ENCODE measurements at places on chromosomes 5 and 9.

DNA sequence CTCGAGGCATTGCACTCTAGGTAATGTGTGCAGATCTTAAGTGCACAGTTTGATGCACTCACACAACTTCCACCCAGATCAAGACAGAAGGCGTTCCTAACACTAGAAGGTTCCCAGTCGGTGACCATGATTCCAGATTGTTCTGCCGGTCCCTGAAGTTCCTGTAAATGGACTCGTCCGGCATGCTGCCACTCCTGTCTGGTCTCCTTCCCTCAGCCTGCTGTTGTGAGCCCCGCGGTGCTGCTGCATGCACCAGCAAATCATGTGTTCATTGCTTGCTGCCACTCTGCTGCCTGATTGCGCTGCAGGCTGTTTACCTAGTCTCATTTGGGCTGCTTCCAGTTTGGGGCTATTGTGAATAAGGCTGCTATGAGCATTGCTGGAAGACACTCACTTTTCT is 11.5 kb downstream of the STKLD1 start:
- no peak for DNase-seq

GRCh38 chr9:16112116-16112515 is 559.3 kb downstream of the CCDC171 start:
- no peak for DNase-seq

DNA sequence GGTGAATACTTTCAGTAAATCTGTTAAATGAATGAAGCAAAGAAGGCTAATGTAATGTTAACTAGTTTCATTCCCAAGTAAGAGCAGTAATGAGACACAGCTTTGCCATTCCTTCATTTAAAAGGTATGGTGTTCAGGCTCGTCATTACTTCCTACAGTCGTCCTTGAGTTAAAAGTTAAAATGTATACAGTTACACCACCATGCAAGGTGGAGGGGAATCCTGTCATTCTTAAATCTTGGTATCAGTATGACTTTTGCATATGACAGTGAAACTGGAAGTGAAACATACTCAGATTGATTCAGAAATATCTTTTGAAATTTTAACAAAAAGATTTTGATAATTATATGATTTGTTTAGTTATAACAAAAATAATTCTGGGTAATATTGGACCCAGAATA is 25.9 kb downstream of the MTRR start:
- DNase-seq = no peak

- no peak for DNase-seq
Measured at GRCh38 chr5:31702712-31703111, 63.8 kb downstream of the PDZD2 start.

GRCh38 chr5:114146398-114146797 is 215.5 kb upstream of the KCNN2 start:
- DNase-seq = no peak

DNA sequence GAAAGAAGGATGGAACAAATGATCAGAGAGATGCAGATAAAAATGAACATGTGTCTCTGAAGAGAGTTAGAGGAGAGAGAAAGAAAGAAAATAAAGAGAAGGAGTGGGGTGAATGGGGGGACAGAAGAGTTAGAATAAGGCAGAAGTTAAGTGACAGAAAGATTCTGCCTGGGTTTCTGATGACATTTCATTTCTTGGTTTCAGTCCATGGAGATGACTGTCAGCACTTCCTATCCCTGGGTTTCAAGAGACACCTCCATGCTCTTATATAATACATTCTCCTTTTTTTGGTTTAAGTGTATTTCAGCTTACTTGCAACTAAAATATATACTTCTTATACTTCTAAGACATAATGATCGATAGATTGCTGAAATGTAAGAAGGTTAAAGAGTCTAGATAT is 213.0 kb upstream of the IL12B start:
- no peak for DNase-seq

- no peak for DNase-seq
Measured at GRCh38 chr9:86459599-86460155, 105.5 kb upstream of the TUT7 start.

- no peak for DNase-seq
Measured at GRCh38 chr9:76643399-76644117, 120.7 kb upstream of the PCA3 start.

GRCh38 chr5:37133939-37134338 is 115.2 kb downstream of the CPLANE1 start:
- no peak for DNase-seq

- no peak for DNase-seq
Measured at GRCh38 chr5:111254613-111255012, 30.4 kb downstream of the CAMK4 start.

DNA sequence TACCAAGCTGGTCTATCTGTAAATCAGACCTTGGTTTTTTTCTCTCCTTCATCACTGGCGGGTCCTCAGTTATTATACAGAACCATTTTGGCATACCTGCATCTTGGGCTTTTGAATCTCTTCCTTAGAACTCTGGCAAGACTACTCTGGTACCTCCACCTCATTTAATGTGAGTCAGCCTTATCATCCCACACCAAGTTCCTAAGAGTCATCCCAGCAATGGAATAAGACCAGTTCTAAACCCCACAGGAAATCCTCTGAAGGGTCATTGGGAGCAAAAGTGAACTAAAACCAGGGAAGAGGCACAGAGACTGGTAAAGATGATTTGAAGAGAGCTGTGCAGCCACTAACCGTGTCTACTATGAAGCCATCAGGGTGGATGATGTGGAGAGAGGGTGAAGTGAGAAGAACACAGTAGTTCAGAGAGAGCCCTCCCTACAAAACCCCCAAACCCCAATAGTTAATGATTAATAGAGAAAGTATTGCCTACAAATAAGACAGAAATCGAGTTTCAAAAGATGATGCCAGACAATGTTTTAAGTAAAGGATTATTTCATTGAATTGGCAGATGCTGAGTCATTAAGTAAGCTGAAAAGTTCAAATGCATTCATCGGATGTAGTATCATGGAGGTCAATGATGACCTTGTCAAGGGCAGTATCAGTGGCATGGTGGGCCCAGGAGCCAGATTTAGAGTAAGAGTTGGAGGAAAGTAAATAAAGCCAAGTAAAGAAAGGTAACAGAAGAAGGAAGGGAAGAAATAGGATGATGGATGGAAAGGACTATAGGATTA is 85.4 kb downstream of the PCSK1 start:
- DNase-seq = no peak

DNA sequence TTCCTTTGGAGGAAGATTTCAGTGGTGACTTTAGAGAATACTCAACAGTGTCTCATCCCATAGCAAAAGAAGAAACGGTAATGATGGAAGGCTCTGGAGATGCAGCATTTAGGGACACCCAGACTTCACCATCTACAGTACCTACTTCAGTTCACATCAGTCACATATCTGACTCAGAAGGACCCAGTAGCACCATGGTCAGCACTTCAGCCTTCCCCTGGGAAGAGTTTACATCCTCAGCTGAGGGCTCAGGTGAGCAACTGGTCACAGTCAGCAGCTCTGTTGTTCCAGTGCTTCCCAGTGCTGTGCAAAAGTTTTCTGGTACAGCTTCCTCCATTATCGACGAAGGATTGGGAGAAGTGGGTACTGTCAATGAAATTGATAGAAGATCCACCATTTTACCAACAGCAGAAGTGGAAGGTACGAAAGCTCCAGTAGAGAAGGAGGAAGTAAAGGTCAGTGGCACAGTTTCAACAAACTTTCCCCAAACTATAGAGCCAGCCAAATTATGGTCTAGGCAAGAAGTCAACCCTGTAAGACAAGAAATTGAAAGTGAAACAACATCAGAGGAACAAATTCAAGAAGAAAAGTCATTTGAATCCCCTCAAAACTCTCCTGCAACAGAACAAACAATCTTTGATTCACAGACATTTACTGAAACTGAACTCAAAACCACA is 67.4 kb downstream of the VCAN start:
- no peak for DNase-seq

DNA sequence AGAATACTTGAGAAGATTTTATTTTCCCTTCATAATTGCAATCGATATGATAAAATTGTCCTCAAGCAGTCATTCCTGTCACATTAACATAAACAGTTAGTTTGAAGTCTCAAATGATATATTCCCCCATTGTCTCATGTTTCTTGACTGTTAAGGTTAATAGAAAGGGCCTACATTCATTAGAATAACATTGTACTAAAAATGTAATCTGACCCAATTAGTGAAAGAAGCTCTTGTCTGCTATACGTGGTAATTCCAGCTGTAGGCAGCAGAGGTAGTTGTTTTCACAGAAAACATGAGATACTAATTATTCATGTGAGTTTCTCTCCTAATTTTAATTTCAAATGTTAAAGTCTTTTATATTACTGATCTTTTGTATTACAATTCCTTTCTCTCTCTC is 25.9 kb upstream of the AP3B1 start:
- no peak for DNase-seq

DNA sequence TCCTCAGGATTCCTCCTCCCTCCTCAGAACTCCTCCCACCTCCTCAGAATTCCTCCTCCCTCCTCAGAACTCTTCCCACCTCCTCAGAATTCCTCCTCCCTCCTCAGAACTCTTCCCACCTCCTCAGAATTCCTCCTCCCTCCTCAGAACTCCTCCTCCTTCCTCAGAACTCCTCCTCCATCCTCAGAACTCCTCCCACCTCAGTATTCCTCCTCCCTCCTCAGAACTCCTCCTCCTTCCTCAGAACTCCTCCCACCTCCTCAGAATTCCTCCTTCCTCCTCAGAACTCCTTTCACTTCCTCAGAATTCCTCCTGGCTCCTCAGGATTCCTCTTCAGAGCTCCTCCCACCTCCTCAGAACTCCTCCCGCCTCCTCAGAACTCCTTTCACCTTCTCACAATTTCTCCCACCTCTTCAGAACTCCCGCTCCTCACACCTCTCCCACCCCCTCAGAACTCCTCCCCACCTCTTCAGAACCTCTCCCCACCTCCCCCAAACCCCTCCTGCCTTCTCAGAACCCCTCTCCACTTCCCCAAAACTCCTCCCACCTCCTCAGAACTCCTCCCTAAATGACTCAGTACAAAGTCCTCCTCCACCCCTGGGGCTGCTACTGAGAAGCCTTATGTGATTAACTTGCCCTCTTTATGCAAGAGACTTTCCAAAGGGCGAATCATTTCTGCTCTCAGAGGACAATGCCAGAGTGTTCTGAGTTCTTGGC is 23.2 kb downstream of the SLC46A2 start:
- no peak for DNase-seq

DNA sequence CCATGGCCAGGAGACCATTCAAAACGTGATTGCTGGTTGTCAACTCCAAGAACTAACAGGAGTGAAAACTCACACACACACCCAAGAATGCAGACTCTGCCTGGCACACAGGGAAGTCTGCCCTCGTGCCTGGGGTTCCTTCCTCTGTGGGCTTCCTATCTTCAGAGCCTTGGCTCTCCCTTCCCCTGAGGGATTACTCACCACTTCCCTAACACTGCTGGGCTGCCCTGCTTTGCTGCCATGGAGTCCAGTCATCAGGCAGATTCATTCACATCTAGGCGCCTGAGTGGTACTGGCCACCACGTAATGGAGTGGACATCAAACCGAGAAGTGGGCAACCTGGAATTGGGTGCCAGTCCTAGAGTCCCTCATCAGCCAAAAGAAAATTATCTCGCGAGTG is 76.4 kb upstream of the PRSS3 start:
- DNase-seq = no peak

DNA sequence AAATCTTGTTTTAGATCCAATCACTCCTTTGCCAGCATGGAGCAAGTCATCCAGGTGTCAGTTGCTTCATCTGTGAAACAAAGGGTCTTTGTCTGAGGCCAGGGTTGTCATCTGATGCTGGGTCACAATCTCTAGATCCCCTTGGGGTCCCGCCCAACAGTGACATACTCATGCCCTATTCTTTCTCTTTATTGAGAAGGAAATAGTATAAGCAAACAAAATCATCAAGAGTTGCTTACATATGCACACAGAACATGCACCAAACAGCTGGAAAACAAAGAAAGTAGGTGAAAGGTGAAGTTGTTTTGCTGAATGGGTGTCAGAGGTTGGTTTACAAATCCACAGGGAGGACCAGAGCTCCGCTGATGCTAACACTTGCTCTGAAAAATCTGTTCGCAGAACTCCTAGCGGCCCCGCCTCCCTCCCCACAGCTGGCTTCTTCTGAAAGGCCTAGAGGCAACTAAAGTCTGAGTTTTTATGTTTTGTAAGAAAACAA is 106.1 kb upstream of the SLC44A1 start:
- no peak for DNase-seq
